ENCODE measurements at places on chromosomes 6 and 20.

DNA sequence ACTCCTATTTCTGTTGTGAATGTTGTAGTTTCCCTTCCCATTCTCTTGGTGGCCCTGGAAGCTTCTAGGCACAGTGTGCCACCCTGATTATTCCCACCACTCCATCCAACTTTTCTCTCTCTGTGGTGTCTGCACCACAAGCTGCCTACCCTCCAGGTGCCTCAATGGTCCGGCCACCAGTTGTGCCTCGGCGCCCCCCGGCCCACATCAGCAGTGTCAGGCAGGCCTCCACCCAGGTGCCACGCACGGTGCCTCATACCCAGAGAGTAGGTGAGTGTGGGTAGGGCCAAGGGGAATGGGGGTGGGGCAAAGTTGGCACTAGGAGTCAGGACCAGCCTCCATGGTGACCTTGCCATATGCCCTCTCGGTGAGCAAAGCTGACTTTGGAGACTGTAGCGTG is 23.1 kb downstream of the PABPC1L start:
- DNase-seq, result no peak

DNA sequence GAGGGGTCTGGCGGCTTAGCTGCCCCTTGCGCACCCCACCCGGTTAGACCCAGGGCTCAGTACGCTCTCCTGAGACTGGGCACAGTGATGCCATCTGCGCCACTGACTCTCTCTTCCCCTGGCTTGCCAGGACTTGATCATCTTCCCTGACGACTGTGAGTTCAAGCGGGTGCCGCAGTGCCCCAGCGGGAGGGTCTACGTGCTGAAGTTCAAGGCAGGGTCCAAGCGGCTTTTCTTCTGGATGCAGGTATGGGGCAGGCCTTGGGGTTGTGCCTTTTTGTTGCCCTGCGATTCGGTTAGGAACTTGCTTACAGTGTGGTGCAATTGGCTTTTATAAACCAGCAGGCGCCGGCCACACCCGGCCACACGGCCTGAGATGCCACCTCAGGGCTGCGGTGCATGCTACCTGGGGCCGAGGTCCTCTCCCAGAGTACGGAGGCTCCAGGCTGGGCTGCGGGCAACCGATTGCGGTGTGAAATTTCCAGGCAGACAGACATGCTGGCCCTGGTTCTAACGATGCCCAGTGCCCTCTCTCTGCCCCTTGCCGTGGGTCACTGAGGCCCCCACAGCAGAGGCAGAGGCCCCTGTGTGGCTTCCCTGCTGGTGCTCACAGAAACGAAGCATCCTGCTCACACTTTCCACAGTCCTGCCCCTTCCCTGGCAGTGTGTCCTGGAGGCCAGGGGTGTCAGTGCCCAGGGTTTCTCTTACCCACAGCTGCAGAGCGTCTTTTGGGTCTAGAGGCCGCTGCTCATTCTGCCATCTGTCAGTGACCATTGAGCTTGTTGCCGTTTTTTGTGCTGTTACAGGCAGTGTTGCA is 1.7 kb downstream of the ADRM1 start:
- no peak for DNase-seq

- DNase-seq, result no peak
Measured at GRCh38 chr20:49948809-49949507, 12.8 kb downstream of the RNF114 start.

GRCh38 chr6:8137529-8137939 is 35.2 kb upstream of the EEF1E1 start:
- DNase-seq, result no peak

GRCh38 chr6:39843305-39844020 is 51.3 kb downstream of the DAAM2 start:
- DNase-seq, result no peak

DNA sequence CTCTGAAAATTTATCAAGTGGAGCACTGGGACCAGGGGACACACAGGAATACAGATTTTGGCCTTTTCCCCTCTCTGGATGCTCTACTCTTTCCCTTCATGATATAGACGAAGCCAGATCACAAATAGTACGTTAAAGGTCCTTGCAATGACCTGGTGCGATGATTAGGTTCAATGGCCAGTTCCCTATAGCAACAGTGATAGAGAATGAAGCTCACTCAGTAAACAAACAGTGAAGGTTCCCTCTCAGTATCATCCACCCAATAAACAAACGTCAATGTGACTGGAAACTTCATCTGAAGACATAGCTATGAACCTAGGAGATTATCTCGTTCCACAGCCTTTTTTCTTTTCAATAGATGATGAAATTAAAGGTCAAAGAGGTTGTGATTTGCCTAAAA is 596.2 kb downstream of the KIF16B start:
- DNase-seq, result no peak

DNA sequence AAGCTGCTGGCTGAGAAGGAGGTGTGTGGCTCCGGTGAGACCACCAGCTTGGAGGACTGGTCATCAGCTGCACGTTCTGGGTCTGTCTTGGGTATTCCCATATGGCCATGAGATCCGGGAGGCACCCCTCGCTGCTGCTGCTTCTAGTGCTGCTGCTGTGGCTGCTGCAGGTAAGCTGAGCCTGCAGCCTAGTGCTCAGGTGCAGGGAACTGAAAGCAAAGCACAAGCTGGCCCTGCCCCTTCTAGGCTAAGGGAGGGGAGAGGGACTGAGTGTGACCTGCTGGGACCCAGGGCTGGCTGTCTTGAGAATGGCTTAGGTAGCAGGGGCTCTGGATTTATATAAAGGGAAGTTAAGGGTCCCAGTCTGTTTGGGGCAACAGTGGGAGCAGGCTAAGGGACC is 403 bp downstream of the CDH26 start:
- DNase-seq, result no peak

DNA sequence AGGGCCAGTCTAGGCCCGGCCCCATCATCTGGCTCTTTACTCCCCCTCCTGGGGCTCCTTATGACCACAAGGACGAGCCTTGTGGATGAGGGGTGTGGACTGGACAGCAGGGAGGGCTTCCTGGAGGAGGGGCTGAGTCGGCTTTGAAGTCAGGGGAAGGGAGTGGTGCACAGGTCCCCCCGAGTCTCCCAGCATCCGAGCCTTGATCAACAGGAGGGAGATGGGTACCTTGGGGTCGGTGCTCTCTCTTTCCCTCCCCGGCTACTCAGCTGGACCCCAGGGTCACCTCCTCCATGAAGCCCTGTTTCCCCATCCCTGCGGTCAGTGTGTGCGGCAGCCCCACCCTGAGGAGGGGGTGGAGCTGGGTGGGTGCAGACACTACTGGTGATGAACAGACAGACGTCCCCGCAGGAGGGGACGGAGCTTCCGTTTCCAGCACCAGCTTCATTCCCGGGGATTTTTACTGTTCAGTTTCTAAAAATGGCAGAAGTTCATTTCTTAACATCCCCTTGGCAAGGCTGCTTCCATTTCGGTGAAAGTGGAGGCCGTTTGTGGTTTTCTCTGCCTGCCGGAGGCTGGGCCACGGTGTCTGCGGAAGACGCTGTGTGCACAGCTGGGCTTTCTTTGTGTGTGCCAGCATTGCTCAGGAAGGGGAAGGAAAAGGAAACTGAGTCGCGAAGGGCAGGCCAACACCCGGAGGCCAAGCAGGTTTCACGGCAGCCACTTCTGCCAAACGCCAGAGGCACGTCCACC is 19.6 kb downstream of the NTSR1 start:
- DNase-seq, result no peak

DNA sequence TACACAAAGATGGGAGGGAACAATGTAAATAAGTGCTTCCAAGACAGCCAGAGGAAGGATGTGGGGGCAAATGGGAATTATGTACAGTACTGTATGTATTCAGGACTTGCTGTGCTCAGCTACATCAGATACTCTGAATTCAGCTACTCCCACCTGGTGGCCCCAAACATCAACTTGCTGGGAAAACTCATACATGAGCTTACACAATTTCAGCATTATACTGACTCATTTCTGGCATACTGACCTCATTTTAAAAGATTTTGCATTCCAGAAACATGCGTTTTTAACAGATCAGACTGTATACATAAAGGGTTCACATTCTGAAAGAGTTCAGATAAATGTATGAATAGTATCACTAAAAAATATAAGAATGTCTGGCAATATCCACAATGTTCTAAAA is 59.7 kb downstream of the GPX5 start:
- DNase-seq, result no peak

DNA sequence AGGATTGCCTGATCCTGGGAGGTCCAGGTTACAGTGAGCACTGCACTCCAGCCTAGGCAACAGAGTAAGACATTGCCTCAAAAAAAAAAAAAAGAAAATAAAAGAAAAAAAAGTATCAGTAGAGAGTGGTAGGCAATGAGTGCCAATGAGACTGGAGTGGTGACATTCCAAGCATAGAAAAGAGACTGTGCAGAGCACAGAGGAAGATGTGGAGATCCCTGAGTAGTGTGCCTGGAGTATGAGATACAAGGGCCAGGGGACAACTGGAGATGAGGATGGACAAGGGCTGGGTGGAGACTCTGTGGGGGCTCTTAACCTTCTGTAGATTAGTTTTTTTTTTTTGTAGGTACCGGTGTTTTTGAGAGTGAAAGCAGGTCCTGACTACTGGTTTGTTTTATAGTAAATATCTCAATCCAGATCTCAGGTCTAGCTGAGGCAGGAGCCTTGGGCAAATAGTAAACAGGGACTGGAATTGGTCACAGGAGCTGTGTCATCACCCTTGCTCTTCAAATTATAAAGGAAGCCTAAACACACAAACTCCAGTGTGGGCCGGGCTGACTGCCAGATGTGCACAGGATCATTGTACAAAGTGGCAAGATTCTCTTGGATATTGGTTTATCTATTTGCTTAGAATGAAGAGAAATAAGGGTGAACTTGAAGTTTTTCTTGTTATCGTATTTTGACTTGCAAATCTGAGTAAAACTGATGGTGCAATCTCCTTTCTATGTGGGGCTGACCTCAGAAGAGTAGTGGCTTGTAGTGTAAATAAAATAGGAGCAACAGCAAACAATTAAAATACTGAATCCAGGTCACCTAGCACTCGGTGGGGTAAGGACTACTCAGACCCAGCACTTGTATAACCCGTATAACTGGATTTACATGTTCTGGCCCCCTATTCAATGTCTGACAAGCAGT is 144.9 kb downstream of the SOX4 start:
- DNase-seq, result no peak

DNA sequence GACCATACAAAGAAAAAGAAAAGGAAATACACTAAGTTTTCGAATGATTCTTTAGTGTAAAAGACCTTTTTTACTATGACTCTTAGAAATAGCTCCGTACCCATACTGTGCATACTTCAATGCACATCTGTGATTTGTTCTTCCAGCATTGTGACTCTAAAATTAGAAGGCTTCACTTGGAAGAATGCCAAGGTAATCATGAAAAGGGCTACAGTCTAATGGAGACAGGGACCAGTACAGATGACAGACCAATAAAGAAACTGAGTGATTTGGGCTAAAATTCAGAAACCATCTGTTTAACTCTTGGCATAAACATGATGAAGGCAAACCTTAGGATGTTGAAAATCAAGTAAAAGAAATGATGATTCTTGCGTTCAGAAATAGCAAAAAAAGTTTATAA is 46.3 kb downstream of the CYP39A1 start:
- no peak for DNase-seq

- DNase-seq, result no peak
Measured at GRCh38 chr20:20520776-20521175, 152.9 kb downstream of the INSM1 start.

GRCh38 chr6:111423055-111423633 is 59.9 kb downstream of the REV3L start:
- DNase-seq, result no peak

Data from CD8-positive, alpha-beta memory T cell (primary cell).